Fibroblast of skin of right biceps (primary cell): ENCODE measurements at places on chromosomes 7 and 10.

GRCh38 chr7:19030281-19030680 lies 87.2 kb downstream of the TWIST1 start:
- peak; percentile 70 for DNase-seq

GRCh38 chr7:156473476-156474240 lies 166.9 kb upstream of the RNF32 start:
- DNase-seq, result no peak

GRCh38 chr10:11468126-11468742 lies 143.2 kb downstream of the USP6NL start:
- DNase-seq, result peak; percentile 7

DNA sequence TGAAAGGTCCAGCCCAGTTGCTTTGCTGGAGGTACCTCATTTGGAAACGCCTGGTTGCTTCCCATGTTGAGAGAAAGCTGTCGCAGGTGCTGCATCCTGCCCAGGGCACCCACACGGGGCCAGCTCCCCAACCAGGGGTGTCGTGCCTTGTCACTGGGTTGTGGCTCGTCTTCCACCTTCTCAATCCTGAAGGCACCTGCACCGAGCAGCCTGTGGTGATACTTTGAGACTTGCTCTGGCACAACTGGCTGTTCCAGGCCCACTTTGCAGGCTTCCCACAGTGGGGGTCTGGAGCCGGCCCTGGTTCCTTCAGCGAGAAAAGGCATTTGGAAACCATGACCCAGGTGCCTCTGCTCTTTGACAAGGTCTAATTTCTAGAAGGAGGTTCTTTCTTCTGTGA lies 197.3 kb upstream of the PPP2R2D start:
- no peak for DNase-seq

GRCh38 chr7:131071786-131072504 lies 255.7 kb upstream of the MKLN1 start:
- DNase-seq, result peak; percentile 69

GRCh38 chr7:21903020-21903786 lies 42.5 kb downstream of the CDCA7L start:
- DNase-seq, result peak; percentile 54

- DNase-seq, result peak; percentile 39
Observed at GRCh38 chr10:76509446-76509845, 1078.0 kb downstream of the LRMDA start.

GRCh38 chr10:15084502-15084922 lies 4.1 kb downstream of the ACBD7 start:
- peak; percentile 90 for DNase-seq

- DNase-seq, result no peak
Observed at GRCh38 chr7:35565927-35566326, 129.0 kb downstream of the HERPUD2 start.

DNA sequence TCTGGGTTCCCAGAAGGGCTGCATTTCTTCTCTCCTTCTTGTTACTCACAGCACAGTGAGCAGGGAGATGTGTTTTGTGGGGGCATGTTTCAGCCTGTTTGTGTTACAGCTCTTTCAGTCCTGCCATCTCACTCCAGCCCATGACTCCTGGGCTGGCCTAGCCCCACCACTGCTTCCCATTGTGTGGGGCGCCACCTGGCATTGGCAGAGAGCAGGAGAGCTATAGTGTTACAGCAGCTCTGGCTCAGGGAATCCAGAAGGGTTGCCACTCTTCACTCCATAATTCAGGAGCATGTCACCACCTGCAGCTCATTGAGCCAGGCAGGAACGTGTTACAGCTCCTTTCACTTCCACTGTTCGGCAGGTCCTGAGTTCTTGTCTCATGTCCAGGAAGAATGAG lies 30.0 kb downstream of the CLDN12 start:
- DNase-seq, result no peak

- peak; percentile 88 for DNase-seq
Observed at GRCh38 chr10:94006591-94007550, 13.1 kb downstream of the PLCE1 start.

DNA sequence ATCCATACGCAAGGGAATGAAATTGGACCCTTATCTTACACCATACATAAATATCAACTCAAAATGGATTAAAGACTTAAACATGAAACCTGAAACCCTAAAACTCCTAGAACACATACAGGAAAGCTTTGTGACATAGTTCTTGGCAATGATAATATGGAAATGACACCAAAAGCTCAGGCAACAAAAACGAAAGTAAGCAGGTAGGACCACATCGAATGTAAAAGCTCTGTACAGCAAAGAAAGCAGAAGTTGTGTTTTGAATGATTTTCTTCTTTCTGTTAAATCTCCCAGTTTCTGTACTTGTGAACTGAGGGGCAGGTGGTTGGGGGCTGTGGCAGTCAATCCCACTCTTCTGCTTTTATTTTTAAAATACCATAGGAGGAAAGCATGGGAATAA lies 368.4 kb upstream of the PODXL start:
- DNase-seq, result no peak

DNA sequence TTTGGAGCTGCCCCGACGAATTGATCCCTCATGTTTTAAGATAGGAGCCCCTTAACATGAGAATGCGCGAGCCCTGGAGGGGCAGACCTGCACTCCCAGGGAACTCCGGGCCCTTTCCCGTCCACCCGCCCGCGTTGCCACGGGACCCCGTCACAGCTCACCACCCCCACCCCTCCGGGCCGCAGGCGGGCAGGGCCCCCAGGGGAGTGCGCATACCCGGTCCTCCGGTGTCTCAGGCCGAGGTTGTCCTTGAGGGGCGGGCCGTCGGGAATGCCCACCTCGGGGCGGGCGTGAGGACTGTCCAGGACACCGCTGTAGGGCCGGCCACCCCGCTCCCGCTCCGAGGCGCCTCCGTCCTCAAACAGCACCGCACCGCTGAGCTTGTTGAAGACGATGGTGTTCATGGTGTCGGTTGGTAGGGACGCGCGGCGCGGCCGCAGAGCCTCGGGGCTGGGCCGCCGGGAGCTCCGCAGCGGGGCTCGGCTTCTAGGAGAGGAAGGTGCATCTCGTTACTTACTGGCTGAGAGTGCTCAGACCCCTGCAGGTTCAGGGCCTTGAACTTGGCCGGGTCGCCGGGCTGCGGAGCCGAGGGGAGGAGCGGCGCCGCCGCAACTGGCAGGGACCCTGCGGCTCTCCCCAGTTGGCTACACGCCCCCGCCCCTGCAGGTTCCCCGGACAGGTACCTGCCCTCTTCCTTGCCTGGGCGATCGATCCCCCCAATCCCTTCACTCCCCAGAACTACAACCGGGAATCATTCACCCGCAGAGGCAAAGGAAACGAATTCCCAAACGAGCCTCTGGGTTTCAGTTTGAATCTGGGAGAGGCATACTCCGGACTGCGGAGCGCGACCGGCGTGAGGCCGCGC lies 2.4 kb downstream of the MKX start:
- DNase-seq, result peak; percentile 34

DNA sequence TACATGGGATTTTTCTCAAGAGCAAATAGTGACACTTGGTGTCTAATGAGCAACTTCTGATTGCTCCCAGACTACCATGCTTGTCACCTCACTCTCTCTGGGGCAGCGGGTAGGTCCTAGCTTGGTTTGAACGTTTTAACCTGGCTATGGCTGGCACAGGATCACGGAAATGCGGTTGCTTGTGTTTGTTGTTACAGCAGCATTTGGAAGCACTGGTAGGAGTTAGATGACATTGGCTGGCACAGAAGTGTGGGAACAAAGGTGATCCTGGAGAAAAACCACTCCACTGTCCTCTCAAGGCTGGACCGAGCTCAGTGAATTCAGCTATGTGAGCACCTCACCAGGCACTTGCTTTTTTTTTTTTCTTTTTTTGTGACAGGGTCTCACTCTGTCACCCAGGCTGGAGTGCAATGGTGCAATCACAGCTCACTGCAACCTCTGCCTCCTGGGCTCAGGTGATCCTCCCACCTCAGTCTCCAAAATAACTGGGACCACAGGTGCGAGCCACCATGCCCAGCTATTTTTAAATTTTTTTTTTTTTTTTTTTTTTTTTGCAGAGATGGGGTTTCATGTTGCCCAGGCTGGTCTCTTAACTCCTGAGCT lies 3.5 kb upstream of the PFKFB3 start:
- DNase-seq, result no peak

- no peak for DNase-seq
Observed at GRCh38 chr7:143259765-143260164, 3.5 kb upstream of the GSTK1 start.

GRCh38 chr7:134368851-134369544 lies 52.3 kb upstream of the SLC35B4 start:
- DNase-seq, result peak; percentile 72

GRCh38 chr10:47029181-47030009 lies 118.2 kb downstream of the PTPN20 start:
- DNase-seq, result no peak

DNA sequence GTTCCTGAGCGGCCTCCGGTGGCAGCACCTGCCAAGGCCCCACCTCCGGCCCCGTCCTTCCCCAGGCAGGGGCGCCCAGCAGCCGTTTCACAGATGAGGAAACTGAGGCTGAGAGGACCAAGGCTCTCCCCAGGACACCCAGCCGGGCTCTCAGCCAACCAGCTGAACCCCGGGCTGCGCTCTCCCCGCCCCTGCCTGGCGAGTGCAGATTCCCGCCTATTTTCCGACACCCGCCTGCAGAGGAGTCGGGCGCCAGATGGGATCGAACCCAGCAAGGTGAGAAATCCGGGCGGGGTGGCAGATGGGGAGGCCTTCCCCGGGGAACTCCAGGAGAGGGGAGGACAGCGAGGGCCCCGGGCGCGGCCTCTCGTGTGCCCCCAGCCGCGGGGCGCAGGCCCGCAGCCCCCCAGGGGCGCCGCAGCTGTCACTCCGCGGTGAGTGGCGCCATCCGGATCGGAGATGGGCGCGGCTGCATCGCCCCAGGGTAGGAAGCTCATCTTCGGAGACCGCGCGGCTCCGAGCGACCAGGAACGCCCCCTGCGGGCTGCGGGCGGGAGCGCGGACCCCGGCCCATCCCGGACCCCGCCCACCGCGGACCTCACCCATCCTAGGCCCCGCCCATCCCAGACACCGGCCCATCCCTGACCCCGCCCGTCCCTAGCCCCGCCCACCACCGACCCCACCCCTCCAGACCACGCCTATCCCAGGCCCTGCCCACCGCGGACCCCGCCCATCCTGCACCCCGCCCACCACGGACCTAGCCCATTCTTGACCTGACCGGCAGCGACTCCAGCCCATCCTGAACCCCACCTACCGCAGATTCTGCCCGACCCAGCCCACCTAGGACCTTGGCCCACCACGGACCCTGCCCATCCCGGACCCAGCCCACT lies 90.3 kb downstream of the MICALL2 start:
- peak; percentile 11 for DNase-seq

GRCh38 chr10:97676770-97677581 lies 10.1 kb downstream of the AVPI1 start:
- DNase-seq, result peak; percentile 52

DNA sequence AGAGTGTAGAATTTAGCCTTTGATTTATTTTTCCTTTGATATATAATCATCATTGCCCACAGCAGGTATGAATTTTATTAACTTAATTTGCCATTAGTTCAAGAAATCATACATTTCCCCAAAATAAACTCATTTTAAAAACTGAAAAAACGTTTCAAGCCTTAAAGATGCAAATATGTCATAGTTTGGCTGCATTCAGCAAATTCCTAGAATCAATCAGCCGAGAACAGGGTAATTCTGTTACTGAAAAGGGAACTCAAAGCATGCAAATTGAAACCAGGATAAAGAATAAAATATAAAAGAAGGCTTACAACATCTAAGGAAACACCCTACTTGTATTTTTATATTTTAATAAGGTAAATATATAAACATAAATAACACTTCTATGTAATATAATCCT lies 233.8 kb upstream of the PRKCQ start:
- DNase-seq, result no peak

- no peak for DNase-seq
Observed at GRCh38 chr7:120793213-120793936, 64.6 kb downstream of the TSPAN12 start.

DNA sequence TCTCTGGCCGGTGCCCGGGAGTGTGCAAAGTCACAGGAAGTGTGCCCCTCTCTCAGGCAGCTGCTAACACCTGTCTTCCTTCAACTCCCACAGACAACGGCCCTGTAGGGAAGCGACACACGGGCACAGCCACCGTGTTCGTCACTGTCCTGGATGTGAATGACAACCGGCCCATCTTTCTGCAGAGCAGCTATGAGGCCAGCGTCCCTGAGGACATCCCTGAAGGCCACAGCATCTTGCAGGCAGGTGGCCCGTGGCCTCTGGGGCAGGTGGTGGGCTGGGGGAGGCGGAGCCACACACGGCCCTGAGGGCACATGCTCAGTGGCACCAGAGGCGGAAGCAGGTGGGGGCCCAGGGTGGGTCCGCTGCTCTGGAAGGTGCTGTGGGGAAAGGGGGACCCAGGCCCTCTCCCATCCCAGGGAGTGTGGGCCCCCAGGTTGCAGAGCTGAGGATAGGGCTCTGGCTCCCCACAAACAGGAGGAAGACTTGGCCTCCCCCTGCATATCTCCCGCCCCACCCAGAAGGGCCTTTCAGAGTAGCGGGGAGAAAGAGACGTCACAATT lies 6.9 kb downstream of the C10orf105 start:
- DNase-seq, result no peak

DNA sequence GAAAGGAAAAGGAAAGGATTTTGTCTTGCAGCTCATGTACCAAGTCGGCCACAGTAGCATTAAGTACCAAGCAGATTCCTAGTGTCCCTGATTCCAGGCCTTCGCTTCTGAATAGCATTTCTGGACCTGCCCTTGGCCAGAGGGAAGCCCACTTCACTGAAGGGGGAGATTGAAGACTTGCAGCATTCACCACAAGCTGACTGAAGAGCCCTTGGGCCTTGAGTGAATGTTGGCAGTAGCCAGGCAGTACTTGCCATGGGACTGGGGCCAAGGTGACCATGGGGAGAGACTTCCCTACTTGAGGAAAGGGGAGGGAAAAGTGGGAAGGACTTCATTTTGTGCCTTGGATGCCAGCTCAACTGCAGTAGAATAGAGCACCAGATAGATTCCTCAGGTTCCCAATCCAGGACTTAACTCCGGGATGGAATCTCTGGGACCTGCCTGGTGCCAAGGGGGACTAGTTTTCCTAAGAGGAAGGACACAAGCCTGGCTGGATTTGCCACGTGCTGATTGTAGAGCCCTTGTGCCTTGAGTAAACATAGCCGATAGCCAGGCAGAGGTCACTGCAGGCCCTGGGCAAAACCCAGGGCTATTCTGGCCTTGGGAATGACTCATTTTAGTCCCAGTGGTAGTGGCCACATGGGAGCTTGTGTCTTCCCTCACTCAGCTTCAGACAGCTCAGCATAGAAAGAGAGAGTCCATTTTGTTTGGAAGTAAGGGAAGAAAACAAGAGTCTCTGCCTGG lies 141.7 kb upstream of the KCND2 start:
- no peak for DNase-seq

GRCh38 chr10:78130966-78131710 lies 97.5 kb downstream of the RPS24 start:
- DNase-seq, result no peak

DNA sequence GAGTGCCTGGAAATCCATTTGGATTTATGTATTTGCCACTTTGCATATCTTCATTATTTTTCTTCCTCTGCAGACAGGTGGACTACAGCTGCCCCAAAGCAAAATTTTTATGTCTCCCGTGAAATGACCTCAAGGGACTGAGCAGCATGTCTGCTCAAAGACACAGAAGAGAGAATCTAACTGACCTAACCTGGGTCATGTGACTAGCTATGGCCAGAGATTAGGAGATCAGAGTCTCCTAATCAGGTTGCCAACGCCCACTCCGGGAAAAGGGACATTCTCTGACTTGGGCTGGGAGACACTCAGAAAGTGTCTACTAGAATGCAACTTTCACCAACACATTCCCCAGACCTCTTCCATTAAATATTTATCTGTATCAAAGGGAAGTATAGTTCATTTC lies 2.5 kb upstream of the BAMBI start:
- DNase-seq, result no peak
